ENCODE measurements at places on chromosomes 1 and 21.

GRCh38 chr1:180092931-180093650 lies 61.6 kb upstream of the QSOX1 start:
- DNase-seq, result no peak

DNA sequence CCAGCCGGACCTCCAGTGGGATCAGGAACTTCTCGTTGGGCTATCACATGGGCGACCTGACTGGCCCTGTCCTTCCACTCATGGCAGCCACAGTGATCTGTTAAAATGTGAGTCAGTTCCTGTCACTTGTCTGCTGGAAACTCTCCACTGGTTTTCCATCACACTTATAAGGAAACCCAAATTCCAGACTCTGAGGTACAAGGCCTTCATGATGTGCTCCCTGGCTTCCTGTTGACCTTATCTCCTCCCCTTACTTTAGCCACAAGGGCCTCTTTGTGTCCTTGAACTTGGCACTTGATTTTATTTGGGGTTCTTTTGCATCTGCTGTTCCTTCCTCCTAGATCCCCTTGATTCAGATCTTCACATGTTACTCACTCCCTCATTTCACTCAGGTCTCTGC lies 96.8 kb downstream of the TENT5C start:
- DNase-seq, result no peak

DNA sequence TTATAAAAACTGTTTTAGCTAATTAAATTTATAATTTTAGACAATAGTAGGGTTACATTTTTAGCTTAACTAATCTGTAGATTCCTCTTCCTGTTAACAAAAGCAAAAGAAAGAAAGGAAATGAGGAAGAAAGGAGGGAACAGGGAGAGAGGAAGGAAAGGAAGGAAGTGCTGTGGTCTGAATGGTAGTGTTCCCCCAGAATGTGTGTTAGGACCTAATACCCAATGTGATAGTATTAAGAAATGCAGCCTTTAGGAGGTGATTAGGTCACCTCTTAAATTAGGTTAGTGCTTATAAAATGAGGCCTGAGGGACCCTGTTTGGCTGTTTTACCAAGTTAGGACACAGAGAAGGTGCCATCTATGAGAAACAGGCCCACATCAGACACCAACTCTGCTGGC lies 136.9 kb upstream of the SAMSN1 start:
- DNase-seq, result no peak

GRCh38 chr1:13948396-13948795 lies 248.4 kb downstream of the PRDM2 start:
- DNase-seq, result no peak

- no peak for DNase-seq
Measured at GRCh38 chr1:119829625-119830024, 18.4 kb upstream of the REG4 start.

DNA sequence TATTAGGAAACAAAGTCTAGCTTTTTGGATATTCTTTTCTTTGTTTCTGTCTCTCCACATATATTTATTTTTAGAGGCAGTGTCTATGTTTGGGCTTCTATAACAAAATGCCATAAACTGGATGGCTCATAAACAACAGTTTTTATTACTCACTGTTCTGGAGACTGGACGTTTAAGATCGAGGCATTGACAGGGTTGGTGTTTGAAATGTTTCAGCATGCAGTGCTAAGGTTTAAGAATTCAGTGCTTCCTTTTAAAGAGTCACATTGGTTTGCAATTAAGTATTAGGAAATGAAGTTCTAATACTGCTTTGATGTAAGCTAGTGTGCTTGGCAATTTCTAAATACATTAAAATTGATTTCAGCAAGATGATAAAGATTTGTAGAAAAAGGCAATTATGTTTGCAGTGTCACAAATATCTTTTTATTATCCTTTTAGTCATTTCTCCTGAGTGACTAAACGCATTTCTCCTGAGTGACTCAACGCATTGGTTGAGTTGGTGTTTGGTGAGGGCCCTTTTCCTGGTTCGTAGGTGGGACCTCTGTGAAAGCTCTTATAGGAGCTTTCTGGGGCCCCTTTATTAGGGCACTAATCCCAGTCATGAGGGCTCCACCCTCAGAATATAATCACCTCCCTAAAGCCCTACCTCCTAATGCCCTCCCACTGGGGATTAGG lies 317.0 kb downstream of the USP25 start:
- DNase-seq, result no peak

DNA sequence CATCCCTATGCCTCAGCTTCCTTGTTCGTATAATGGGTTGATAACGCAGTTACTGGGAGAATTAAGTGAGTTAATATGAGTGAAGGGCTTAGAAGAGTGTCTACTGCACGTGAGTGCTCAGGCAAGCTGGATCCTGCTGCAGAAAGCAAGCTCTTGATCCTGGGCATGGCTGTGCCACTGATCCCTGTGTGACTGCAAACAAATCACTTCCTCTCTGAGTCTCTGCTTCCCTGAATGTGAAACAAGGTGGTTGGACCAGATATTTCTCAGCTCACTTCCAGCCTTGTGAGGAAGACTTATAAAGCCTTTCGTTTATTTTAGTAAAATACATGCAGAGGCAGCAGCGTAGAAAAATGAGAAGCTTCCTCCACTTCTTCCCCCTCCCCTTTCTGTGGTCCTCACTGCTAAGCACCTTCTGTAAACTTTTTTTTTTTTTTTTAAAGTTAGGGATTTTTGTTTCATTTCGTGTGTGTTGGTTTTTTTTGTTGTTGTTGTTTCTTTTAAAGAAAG lies 13.8 kb downstream of the PSEN2 start:
- no peak for DNase-seq

DNA sequence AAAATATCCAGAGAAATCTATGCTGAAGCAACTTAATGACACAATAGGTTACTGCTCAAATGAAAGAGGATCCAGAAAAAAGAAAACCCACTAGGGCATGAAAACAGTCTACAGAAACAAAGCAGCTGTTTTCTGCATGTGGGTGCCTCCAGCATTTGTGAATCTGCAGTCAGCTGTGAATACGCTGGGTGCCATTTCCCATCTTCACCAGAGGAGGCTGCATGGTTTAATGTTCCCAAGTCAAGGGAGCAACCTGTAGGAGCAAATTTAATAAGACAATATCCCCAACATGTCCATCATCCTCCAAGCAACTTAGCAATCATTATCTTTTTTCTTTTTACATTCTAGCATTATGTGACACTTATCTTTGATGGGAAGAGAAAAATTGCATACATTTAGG lies 396.6 kb downstream of the BRINP2 start:
- no peak for DNase-seq

GRCh38 chr1:2489615-2490014 lies 13.5 kb downstream of the PLCH2 start:
- DNase-seq, result no peak

- no peak for DNase-seq
Measured at GRCh38 chr1:217079584-217079983, 356.4 kb upstream of the ESRRG start.

DNA sequence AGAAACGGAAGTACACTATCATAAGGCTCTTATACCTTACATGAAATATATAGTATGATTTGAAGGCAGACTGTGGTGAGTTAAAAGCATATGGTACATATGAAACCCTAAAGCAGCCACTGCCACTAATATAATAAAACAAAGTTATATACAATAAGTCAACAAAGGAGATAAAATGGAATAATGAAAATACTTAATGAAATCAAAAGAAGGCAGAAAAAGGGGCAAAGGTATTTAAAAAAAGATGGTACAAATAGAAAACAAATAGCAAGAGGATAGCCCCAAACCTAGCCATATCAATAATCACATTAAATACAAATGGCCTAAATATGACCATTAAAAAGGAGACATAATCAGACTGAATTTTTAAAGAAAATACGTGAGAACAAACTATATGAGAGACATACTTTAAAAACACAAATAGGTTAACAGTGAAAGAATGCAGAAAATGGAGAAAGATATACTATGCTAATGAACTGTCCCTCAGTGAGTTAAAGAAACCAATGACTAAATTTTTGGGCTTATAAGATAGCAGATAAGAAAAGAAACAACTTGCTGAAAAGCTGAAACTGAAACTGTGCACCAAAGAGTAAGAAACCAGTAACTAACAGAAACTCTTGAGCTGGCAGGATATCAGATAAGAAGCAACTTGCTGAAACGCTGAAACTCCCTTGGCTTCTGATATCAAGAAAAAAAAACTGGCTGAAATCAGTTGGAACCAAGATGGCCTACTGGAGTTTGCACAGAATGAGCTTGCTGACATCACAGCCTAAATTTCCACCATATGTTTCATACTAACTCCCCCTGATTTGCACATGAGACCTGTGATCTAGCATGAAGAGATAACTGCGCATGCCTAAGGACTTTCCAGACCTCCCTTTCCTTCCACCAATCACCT lies 44.3 kb upstream of the IL10 start:
- no peak for DNase-seq

DNA sequence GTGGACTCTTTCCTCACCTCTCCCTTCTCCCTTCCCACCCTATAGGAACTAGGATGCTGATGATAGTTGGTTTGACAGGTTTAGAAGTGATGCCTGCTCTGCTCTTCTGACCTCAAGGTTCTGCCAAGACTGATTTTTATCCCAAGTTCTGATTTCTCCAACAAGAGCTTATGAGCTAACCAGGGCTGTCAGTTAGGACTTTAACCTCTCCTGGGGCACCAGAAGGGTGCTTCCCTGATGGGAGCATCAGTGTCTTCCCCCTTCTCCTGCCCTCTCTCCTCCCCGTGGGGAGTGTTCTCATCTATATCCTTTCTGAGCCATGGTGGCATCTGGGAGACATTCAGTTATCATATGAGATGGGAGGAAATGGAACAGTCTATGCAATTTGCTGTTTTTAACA lies 44.0 kb downstream of the ATP2B4 start:
- DNase-seq, result no peak

- no peak for DNase-seq
Measured at GRCh38 chr1:90717356-90717664, 208 bp upstream of the BARHL2 start.

GRCh38 chr1:119075614-119076013 lies 64.8 kb downstream of the WARS2 start:
- DNase-seq, result no peak

DNA sequence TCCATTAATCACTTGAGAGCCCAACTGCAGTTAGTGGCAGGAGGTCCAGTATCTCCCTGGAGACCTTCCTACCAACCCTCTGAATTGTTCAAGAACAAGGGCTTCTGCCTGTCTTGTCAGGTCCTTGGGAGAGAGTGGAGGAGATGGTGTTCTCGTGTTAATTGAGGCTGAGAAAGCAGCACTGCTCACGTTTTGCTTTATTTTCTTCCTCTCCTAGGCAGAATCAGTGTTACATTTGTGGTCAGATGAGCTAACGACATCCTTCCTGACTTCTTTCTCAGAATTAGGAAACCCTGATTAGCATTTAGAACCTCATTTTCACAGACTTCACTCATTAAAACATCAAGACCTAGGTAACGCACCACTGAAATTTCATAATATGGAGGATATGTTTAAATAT lies 26.4 kb upstream of the LRIG2 start:
- DNase-seq, result no peak

DNA sequence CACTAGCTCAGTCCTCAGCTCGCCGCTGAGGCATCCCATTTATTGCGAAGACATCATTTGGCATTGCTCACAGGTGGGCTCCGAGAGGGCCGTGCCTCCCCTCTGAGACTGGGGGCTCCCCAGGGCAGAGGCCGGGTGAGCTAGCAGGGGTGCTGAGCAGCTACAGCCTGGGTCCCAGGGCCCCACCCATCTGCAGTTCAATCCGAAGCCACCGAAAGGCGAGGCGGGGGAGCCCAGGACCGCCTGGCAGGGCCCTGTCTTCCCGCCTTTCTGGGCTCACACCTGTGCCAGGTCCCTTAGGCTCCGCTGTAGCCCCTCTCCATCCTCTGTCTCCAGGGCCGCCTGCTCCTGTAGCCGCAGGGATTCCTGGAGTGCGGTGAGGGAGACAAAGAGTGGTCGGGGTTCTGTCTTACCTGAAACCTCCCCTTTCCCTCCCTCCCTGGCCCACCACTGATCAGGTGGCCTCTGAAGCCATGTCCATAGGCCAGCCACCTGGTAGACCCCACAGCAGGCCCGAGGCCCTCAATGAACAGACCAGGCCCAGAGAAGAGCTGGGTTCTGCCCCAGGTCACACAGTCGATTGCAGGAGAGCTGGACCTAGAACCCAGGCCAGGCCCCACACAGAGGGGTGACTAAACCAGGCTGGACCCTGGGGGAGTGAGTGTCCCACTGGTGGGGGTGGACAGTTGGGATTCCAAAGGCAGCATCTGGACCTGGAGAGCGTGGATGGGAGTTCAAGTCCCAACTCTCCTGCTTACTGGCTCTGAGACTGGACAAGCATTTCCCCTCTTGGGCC lies 18.1 kb upstream of the NBPF1 start:
- DNase-seq, result peak; percentile 46

DNA sequence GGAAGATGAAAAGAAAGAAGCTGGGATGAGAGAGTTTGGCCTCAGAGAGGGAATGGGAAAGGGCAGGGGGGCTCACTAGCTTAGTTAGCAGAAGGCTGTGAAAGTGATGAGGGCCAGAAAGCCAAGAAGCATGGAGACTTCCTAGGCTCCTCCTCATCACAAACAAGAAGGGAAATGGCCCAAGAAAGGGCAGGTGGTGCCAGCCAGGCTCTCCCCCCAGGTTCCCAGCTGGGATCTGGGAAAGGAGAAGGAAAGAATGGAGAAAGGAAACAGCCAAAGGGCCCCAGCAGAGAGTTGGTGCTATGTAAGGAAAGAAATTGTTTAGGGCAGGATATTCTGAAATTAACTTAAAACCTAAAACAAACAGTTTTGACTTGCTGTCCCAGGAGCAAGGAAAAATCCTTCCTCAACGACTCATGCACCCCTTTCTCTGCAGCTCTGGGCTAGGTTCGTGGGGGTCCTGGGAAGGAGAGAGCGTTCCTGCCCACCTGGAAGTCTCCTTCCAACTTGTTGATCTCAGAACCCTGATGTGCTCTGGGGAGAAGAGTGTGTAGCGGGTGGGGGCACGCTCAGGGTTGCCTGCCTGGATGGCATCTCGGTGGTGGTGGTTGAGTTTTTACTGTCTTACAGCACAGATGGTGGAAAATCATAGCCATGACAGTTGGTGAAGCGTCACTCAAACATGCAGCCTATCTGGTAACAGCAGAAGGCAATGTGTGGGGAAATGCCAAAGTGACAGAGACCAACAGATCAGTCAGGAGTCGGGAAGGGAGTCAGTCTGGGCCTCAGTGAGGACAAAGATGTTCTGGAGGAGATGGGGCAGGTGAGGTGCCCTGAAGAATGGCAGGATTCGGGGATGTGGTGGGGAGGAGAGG lies 147.3 kb downstream of the CLIC6 start:
- no peak for DNase-seq

DNA sequence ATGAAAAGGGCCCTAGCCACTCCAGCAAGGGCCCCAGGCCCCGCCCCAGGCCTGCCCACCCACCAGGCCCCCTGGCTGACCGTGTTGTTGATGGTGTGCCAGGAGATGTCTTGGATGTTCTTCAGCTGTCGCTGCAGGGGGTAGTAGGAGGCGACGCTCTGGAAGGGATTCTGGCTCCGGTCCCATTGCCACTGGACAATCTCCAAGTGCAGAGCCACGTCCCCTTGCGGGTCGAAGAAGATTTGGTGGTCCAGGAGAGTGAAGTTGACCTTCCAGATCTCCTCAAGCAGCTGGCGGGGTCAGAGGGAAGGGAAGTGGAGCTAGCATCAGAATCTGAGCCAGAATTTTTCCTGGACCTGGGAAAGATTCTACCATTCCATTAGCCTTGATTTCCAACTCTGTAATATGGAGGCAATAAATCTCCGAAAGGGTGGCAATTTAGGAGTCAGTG lies 10.2 kb downstream of the TAS1R2 start:
- no peak for DNase-seq

- DNase-seq, result no peak
Measured at GRCh38 chr1:8415526-8416278, 97.8 kb downstream of the SLC45A1 start.
